COR-L47 (cell line): ENCODE measurements at places on chromosomes 7 and 10.

GRCh38 chr10:69842882-69843281, 41.2 kb downstream of the COL13A1 start:
- no peak for DNase-seq

GRCh38 chr7:79787096-79787495, 333.6 kb upstream of the MAGI2 start:
- no peak for DNase-seq

DNA sequence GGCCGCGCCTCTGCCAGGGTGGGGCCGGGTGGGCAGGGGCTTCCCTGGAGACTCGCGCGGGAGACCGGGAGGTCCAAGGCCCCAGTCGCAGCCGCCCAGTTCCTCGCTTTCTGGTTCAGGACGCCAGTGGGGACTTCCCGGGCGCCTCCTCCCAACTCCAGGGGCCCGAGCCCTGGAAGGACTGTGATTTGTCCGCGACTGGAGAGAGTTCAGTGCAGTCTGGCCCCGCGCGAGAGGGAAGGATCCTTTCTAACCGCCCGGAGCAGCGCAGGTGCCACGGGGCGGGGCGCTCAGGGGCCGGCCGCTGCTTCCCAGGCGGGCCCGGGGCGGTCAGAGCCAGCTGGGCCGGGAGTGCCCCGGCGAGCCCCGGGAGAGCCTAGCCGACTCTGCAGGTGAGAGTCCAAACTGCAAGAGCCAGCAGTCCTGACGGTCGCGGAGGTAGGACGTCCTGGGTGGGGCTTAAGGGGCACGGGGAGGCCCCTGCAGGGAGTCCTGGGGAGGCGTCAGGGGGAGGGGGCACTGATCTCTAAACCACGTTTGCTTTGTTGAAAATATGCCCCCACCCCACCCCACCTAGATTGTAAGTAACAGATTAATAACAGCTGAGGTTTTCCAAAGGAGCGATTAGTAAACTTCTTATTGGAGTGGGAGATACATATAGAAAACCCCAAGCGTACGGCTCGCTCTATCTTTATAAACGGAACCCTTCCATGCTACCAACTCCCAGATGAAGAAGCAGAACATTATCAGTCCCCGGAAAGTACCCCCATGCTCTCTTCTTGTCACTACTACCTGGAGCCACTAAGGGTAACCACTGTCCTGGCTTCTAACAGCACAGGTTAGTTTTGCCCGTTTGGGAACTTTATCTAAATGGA, 8.2 kb downstream of the NKX2-3 start:
- no peak for DNase-seq

GRCh38 chr10:774661-775244, 85.3 kb upstream of the DIP2C start:
- DNase-seq: no peak
